ENCODE measurements at places on chromosomes 1 and 21.

DNA sequence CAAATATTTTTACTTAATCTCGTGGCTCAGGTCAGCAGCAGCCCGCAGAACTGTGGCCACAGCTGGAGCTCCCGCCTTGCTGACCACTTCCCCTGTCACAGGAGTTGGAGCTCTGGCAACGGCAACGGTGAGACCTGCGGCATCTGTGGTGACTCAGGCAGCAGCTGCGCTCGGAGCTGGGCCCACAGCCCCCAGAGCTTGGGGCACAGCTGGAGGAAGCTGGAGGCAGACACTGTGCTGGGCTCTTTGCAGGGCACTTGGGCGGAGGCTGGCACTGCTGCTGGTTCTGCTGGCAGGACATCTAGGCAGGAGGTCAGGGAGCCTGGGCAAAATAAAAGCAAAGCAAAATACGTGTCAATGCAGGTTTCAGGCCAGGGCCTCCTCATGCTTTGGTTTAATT lies at the start of gene LCE3A:
LCE3A (minus strand) TSS at position 301 of the 400 bp plus-strand sequence; CDS start at position 301, 0 bp downstream.
- DNase-seq, result no peak

- no peak for DNase-seq
These were observed 221.8 kb downstream of the CENPF start for GRCh38 chr1:214824763-214825162.

DNA sequence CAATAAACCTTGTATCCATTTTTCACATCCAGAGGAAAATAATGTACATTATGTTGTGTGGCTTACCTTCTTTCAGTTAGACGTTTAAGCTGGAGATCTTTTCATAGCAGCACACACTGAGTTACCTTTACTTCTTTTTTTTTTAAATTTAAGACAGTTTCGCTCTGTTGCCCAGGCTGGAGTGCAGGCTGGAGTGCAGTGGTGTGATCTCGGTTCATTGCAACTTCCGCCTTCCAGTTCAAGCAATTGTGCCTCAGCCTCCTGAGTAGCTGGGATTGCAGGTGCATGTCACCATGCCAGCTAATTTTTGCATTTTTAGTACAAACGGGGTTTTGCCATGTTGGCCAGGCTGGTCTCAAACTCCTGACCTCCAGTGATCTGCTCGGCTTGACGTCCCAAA lies 7.4 kb upstream of the CAMTA1 start:
- no peak for DNase-seq

GRCh38 chr21:27813750-27814149 lies 846.9 kb upstream of the ADAMTS5 start:
- DNase-seq, result no peak

DNA sequence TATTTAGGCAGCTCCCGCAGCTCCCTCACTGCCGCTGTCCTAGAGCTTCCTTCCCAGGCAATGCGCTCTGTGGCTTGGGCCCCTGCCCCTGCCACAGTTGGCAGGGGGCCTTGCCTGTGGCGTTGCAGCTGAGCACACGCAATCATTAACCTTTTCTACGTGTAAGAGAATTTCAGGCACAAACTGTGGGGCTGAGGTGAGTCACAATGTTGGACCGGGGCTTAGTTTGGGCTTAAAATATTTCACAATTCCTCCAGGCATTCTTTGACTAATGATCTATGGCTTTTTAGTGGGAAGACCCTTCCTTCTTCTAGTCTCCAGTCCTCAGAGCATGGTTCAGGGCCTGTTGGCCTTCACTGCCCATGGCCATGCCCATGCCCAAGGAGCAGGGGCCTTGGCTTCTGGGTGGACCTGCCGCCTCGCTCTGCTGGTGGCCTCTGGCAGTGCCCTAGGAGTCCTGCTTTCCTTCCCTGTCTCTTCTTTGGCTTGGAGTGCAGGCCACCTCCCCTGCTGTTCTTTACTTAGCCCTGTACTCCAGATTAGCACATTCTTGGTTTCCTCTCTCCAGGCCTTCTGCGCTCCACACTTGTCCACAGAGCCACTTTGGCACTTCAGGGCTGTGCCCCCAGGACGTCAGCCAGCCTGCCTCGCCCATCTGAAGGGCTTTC lies 39.2 kb downstream of the MAPKAPK2 start:
- no peak for DNase-seq

DNA sequence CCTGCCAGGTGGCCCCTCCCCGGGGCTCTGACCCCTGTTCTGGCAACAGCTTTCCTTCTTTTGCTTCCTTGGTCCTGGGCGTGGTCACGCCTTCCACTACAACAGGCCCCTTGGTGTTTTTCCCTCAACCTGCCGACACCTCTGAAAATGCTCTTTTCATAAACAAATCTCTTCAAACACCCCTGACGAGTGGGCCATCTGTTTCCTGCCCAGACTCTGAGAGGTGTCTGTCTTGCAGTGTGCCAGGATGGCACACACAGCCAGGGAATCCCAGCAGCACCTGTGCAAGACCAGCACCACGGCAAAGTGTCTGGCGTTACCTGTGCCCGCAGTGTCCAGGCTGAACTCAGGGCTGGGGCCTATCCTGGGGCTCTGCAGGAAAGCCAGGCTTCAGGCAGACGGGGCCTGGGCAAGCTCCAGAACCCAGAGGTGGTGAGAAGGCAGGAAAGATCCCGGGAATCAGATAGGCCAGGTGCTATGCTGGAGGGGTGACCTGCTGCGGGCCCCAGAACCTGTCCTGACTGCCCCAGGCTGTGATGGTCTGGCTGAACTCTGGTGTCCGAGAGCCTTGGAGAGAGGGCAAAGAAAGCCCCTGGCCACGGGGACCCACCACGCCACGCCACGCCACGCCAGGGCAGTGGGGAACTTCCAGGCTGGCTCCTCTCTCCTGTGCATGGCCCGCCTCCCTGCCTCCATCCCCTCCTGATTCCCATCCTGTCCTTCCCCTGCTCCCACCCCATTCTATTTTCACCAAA lies 88.9 kb downstream of the SIK1 start:
- no peak for DNase-seq

GRCh38 chr1:205466595-205467220 lies 10.9 kb upstream of the BLACAT1 start:
- DNase-seq, result no peak

DNA sequence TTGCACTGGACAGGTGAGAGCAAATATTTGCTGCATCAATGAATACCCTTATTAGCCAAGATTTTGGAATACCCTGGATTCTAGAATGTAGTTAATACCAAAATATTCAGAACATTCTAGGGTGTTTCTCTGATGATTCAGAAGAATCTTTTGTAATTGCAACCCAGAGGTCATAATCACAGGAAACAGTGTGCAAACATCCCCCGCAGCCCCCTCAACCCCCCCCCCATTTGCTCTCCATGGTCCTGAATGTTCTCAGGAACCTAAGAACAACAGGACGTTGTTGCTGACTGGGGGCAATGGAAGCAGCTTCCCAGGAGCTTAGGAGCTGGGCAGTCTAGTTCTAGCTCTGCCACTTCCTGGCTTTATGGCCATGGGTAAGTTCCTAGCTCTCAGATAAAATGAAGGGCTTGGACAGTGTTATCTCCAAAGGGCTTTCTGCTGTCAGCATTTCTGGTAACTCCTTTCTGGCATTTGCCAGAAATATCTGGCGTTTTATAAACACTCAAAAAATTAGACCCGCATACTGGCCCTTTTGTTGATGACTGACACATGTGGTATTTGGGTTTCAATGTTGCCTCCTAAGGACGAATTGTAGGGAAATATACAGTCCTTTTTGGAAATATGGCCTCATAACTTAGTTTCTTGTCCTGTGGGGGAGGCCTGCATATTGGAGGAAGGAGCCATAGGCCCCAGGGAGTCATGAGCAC lies 178.6 kb downstream of the RRAGC start:
- DNase-seq, result no peak

DNA sequence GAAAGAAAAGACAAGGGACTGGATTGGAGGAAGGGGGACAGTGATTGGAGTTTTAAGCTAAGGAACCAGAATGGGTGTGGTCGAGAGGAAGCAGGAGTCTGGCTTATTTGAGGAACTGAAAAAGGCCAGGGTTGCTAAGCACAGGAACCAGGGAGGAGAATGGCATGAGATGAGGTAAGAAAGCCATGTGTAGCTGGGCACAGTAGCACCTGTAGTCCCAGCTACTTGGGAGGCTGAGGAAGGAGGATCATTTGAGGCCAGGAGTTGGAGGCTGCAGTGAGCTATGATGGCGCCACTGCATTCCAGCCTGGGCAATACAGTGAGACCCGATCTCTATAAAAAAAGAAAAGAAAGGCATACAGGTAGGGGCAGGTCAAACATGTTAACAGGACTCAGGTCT lies 8.1 kb upstream of the KHDRBS1 start:
- no peak for DNase-seq

DNA sequence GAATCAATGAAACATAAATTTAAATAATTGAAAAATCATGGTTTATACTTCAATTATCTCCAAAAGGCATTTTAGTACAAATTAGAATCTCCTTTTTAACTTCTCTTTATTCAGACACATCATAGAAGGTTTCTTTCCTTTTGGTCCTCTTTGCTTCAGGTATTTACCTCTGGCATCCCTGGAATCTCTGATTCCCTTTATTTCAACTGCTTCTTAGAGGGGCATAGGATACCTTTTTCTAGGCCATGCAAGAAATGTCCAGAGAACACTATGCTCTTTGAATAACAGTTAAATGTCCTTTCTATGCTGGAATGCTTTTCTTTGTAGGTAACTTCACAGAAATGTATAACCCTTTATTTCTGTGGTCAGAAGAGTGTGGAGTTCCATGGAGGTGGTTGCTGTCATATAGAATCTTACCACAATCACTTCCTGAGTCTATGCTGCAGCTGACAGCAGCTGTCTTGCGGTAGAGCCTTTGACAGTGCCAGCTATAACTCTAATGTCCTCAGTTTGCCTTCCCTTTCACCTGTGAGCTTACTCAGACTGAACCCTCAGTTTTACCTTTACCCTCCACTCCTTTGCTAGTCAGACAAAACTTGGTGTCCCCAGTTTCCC lies 8.6 kb downstream of the LAMC2 start:
- no peak for DNase-seq

- peak; percentile 39 for DNase-seq
These were observed 1.2 kb upstream of the ATF3 start for GRCh38 chr1:212607206-212607912.

DNA sequence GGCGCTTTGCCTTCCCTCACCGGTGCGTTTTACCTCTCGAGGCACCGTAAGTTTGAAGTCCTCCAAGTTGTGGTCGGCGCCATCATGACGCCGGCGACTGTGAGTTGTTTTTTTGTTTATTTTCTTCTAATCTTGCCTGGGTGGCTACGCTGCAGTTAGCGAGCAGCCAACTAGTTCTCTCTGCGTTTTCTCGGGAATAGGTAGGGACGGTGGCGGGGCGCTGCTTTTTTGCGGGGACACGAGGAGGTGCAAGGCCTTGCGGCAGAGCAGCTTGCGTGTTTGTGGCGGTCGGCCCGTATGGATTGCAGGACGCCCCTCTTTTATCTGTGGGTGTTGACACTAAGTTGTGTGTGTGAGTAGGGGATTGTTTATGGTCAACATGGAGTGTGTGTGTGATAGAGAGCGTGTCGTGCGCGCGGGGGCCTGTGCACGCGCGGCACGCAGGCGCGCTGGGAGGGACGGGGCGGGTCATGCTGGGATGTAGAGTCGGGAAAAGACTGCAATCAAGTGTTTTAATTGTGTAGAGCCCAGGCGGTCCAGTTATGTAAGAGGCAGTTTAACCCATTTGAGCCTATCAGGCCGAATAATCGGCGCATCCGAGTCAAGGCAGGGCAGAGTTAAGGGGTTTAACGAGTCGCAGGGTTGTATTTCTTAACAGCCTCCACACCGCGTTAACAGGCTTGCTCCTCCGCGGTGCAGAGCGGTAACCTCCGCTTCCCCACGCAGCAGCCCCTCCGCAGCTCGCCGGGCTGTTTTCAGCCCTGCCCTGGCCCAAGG lies 1.2 kb upstream of the NEGR1 start:
- DNase-seq, result peak; percentile 75

- no peak for DNase-seq
These were observed 635.2 kb downstream of the SMYD3 start for GRCh38 chr1:245871915-245872314.

- peak; percentile 5 for DNase-seq
These were observed 474.5 kb downstream of the PTPRC start for GRCh38 chr1:199113265-199113869.

DNA sequence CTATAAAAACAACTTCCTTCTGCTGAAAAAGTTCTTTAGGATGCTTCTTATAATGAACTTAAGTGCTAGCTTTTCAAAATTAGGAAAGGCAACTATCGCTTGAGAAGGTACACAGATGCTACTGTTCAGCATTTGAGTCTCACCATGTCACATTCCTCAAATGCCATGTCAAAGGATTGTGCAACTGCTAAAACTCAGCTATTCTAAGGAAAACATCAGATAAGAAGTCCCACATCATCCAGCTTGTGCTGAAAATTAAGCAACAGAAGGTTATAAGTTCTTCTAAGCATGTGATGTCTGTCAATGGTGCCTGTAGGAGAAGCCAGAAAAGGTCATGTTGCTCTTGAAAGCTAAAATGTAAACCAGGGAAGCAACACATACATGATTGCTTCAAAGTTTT lies 36.5 kb downstream of the MCOLN2 start:
- DNase-seq, result no peak

DNA sequence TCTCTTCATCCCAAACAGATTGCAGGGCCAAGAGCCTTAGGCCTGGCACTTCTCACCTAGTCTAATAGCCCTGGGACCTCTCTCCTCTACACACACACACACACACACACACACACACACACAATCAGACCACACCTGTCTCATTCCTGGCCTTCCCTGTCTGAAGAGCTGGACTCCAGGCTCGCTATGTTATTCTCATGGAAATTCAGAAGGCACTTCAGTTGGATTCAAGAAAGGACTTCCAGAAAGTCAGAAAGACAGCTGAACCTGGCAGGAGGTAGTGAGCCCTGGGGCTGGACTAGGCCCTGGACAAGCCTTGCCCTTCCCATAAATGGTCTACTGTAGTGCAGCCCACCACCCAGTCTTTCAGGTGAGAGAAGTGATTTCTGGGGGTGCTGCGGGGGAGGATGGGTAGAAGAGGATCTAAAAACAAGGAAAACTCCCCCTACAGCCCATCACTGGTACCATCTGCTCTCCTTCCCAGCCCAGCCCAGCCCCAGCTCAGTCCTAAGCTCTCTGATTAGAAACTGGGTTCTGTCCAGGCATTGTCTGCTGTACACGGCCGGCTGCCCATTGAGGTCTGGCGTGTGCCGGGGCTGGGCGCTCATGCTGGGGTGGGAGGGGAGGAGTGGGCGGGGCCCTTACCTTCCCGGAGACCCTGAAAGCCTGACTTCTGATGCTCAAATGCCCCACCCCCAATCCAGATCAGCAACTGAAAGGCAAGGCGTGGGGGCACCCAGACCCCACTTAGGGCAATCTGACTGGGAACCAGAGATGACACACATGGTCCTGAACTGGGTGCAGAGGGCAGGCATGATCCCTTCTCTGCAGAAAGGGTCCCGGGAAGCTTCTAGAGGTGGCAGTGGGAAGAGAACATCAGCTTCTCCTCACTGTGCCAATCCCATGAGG lies 2.5 kb downstream of the KIF21B start:
- DNase-seq, result peak; percentile 48

DNA sequence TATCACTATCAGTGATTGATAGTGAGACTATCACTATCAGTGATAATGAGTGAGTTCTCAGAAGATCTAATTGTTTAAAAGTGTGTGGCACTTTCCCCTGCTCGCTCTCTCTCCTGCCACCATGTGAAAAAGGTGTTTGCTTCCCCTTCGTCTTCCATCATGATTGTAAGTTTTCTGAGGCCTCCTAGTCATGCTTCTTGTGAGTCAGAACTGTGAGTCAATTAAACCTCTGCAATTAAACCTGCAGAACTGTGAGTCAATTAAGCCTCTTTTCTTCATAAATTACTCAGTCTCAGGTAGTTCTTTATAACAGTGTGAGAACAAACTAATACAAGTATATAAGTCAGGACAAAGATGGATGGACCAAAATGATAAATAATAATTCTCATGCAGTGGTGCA lies 7.0 kb upstream of the IL23R start:
- no peak for DNase-seq

- DNase-seq, result peak; percentile 76
These were observed 171.0 kb downstream of the LRRC40 start for GRCh38 chr1:70034403-70034802.

Measured in NCI-H1092 treated with DMSO at 0.1 percent for 48 hours (cell line).